Stimulated activated CD4-positive, alpha-beta T cell treated with anti-CD3 and anti-CD28 coated beads, TNF-alpha, amount 100 ng/mL, for 24 hours (primary cell): ENCODE measurements at places on chromosomes 5 and 9.

DNA sequence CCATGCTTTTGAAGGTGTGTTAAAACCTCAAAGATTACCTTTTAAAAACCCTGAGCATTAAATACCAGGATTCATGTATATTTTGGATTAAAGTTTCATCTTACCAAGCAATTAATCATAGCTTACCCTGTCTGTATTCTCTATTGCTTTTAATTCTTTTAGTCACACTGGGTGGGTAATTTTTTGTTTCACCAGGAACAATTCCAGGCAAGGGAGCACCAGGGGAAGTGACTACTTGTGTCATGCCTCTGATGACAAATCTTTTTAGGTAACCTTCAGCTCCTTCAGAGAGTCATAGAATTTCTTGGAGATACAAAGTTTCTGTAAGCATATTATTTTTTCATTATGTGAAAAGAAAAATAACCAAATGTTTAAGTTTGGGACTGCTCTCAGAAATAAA lies 33.4 kb upstream of the ANXA1 start:
- DNase-seq, result no peak

DNA sequence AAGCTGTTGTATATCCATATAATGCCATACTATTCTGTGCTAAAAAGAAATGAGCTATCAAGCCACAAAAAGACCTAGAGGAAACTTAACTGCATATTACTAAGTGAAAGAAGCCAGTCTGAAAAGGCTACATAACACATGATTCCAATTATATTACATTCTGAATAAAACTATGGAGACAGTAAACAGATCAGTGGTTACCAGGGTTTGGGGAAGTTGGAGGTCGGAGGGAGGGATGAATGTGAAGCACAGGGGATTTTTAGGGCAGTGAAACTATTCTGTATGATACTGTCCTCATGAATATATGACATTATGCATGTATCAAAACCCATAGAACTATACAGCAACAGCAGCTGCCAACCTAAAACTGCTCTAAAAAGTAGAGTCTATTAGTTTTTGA lies 5.6 kb upstream of the RFK start:
- DNase-seq, result no peak

GRCh38 chr5:97142521-97143254 lies at the start of gene LIX1:
Gene LIX1, minus strand, starts transcription at chr5:97142611. Its CDS starts 35 bp downstream, at chr5:97142576.
- DNase-seq, result no peak

GRCh38 chr5:37665889-37666288 lies 174.0 kb downstream of the GDNF start:
- no peak for DNase-seq

- DNase-seq, result no peak
Measured at GRCh38 chr9:37364751-37365360, 57.6 kb upstream of the GRHPR start.

- DNase-seq, result no peak
Measured at GRCh38 chr5:177111720-177112394, 21.7 kb upstream of the NSD1 start.

- DNase-seq, result no peak
Measured at GRCh38 chr9:2638871-2639673, 17.5 kb downstream of the VLDLR start.

- DNase-seq, result no peak
Measured at GRCh38 chr5:113806250-113806649, 292.8 kb downstream of the YTHDC2 start.

GRCh38 chr9:121662891-121663580 lies 11.6 kb downstream of the DAB2IP start:
- DNase-seq, result no peak

- no peak for DNase-seq
Measured at GRCh38 chr5:10707198-10708142, 53.6 kb downstream of the DAP start.

- DNase-seq, result no peak
Measured at GRCh38 chr9:98930792-98931191, 12.9 kb upstream of the COL15A1 start.

DNA sequence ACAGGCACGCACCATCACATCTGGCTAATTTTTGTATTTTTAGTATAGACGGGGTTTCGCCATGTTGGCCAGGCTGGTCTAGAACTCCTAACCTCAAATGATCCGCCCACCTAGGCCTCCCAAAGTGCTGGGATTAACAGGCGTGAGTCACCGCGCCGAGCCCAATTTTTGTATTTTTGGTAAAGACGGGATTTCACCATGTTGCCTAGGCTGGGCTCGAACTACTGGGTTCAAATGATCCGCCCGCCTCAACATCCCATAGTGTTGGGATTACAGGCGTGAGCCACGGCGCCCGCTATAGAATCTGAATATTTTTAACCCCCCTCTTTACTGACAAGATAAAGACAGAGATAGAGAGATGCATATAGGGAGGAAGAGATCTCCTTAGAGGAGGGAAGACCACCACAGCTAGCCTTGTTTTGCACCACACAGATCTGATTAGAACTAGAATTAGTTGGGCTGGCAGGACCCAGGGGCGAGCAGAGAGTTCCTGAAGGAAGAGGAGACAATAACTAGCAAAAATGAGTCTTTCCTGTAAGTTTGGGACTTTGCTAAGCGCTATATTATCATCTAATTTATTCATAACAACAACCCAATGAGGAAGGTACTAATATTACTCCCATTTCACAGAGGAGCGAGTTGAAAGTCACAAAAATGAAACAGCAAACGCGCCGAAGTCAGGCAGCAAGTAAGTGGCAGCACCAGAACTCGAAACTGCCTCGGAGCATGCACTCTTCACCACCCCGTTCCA lies 1.5 kb upstream of the ANKHD1 start:
- no peak for DNase-seq

DNA sequence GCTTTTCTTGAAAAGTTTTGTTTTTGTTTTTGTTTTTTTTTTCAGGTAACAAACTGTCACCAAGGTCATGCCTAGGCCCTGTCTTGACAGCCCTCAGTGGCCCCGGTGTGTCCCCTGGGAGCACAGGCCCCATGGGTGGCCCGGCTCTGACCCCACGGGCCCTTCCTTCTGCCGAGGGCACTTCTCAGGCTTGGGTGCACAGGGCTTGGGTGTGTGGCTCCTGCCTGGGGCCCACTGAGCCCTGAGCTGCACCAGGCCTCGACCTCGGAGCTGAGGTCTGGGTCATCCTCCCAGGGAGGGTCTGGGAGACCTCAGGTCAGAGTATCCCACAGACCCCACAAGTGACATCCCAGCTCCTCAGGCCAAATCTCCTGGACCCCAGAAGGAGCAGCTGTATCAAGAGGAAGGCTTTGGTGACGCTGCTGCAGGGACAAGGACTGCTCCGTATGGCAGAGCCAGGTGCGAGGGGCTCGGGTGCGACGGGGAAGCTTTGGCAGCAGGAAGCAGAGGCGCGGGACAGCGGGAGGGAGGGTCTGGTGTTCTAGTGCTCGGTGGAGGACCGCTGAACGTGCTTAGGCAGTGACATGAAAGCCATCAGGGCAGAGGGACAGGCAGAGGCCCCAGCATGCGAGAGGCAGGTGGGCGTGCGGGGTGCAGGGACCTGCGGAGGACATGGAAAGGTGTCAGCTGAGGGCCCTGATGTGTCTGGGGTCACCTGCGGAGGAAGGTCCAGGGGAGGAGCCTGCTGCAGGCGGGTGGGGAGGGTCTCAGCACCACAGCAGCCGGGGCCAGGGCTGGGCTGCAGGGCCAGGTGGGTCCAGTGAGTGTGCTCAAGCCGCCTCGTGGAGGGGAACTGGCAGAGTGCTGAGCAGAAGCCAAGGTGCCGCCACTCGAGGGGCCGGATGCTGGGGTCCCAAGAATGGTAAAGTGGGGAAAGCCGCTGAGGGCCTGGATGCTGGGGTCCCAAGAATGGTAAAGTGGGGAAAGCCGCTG lies 18.4 kb upstream of the SLC9A3 start:
- DNase-seq, result no peak

DNA sequence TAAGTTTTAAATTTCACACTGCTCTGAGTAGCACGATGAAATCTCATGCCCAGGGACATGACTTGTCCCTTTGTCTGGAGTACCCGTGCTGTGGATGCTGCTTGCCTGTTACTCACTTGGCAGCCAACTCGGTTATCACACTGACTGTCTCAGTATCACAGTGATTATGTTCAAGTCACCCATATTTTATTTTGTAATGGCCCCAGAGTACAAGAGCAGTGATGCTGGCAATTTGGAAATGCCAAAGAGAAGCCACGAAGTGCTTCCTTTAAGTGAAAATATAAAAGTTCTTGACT lies 22.8 kb upstream of the SCGB3A2 start:
- DNase-seq, result no peak

GRCh38 chr9:2991292-2991691 lies 147.4 kb upstream of the PUM3 start:
- DNase-seq, result no peak

- DNase-seq, result no peak
Measured at GRCh38 chr5:62684310-62684709, 105.7 kb downstream of the LRRC70 start.

- no peak for DNase-seq
Measured at GRCh38 chr5:58755397-58755796, 172.5 kb downstream of the RAB3C start.

DNA sequence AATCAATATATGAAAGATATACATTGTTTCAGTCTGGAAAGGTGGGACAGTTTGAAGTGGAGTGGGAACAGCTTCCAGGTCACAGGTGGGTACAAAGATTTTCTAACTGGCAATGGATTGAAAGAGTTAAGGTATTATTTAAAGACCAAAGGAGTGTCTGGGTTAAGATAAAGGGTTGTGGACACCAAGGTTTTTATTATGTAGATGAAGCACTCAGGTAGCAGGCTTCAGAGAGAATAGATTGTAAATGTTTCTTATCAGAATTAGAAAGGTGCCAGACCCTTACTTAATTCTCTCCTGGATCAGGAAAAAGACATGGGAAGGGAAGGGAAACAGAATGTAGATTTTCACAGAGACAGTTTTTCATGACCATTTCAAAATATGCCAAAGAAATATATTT lies 1174.8 kb downstream of the MAT2B start:
- no peak for DNase-seq

GRCh38 chr5:149121145-149121544 lies 20.1 kb upstream of the ABLIM3 start:
- DNase-seq, result no peak

GRCh38 chr9:73643379-73644013 lies 491.8 kb downstream of the ANXA1 start:
- no peak for DNase-seq

- no peak for DNase-seq
Measured at GRCh38 chr5:67221487-67222242, 25.1 kb upstream of the CD180 start.

DNA sequence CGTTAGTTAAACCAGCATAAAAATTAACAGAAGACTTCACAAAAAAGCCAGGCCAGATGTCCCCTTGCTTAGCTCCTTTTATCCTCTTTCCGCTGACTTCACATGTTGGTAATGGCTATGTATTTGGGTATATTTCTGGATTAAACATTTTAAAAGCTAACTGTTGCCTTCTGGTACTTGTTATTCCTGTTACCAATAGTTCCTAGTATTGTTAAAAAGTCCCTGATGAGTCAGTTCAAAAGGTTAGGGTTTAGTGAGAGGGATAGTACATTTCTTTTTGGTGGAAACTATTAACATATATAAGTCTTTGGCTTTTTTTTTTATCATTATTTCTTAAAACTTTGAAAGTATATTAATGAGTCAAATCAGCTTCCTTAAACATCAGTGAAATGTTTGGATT lies 103.2 kb upstream of the ELL2 start:
- no peak for DNase-seq

- DNase-seq, result no peak
Measured at GRCh38 chr5:109083937-109084336, 325.8 kb downstream of the PJA2 start.

GRCh38 chr9:128162215-128163026 lies 2.4 kb downstream of the BBLN start:
- DNase-seq, result no peak

GRCh38 chr5:135645336-135646180 lies 66.8 kb upstream of the CXCL14 start:
- no peak for DNase-seq

DNA sequence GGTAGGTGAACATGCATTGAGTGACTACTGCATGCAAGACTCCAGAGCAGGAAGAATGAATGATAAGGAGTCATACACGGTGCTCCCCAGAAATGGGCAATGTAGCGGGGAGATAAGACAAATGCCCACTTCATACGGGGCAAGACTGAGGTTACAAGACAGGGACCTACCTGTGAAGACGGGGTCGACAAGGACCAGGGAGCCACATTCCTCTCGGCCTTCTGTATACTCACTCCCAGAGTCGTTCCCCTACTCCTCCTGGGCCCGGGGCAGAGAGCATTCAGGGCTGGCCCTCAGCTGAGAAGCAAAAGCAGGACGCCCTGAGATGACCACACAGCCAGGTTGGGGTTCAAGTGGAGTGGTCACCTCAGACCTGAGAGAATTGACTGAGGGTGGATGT lies 26.7 kb downstream of the PITX1 start:
- no peak for DNase-seq

GRCh38 chr9:79883073-79883645 lies 311.4 kb downstream of the TLE4 start:
- DNase-seq, result no peak
